ENCODE measurements at places on chromosomes 5 and 9.

DNA sequence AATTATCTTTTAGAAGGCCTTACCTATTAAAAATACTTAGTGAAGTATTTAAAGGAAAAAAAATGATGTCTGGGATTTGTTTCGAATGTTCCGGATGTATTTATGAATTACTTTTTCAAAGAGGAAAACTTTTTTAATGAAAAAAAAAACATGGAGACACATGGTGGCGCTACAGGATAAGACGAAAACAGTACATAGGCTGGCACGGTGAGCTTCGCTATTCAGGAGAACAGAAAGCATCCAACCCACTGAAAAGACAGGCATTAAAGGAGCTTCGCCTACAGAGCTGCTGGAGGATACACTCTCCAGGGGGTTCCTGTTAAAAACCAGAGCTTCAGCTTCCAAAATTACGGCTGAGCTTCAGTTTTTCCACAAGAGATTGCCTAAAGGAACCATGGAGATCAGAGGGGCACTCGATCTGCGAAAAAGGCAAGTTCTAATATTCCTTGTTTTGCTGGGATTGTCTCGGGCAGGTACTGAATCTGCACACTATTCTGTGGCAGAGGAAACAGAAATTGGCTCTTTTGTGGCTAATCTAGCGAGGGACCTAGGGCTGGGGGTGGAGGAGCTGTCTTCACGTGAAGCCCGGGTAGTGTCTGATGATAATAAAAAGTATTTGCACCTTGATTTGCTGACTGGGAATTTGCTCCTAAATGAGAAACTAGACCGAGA, at the start of gene PCDHB14:
PCDHB14 (plus strand) TSS at position 232 of the 672 bp plus-strand sequence; CDS start at position 395, 163 bp downstream.
- DNase-seq: no peak

DNA sequence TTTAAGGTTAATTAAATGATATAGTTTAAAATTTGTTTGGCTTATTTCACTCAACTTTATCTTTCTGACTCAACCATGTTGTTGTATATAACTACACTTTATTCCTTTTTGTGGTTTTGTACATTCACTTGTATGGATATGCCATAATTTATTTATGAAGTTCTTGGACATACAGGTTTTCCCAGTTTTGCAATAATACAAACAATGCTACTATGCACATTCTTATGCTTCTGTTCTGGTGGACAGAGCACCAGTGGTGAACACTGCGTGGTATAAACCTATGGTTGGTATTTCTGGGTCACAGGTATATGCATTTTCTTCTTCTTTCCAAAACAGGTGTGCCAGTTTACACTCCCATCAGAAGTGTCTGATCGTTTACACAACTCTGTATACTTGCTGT, 35.7 kb upstream of the TRIM14 start:
- no peak for DNase-seq

- DNase-seq: no peak
Observed at GRCh38 chr5:66209350-66209749, 65.2 kb downstream of the SREK1 start.

- no peak for DNase-seq
Observed at GRCh38 chr5:14790911-14791310, 80.7 kb downstream of the ANKH start.

DNA sequence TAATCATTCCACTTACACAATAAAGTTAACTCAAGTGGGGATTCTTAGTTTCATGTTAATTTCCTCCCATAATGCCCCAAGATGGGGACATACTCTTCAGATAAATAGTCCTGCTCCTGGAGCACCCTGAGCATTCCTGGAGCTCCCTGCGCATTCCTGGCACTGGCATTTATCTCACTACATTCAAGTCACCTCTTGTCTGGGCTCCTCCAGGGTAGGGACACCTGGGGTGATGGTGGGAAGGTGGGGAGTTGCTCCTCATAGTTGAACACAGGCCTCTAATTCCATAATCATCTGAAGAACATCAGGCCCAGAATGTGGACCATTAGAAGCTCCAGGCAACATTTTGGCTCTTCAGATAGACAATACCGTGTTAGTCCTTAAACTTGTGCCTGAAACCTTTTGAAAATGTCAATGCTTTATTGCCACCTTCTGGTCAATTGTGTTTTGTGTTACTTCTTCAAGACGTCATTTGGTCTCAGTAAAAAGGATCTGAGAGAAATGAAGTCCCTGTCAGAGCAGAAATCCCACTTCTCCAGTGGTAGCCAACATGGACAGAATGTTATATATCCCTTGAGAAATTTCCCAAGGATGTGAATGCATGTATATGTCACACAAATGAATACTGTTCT, 14.2 kb upstream of the AGGF1 start:
- no peak for DNase-seq

DNA sequence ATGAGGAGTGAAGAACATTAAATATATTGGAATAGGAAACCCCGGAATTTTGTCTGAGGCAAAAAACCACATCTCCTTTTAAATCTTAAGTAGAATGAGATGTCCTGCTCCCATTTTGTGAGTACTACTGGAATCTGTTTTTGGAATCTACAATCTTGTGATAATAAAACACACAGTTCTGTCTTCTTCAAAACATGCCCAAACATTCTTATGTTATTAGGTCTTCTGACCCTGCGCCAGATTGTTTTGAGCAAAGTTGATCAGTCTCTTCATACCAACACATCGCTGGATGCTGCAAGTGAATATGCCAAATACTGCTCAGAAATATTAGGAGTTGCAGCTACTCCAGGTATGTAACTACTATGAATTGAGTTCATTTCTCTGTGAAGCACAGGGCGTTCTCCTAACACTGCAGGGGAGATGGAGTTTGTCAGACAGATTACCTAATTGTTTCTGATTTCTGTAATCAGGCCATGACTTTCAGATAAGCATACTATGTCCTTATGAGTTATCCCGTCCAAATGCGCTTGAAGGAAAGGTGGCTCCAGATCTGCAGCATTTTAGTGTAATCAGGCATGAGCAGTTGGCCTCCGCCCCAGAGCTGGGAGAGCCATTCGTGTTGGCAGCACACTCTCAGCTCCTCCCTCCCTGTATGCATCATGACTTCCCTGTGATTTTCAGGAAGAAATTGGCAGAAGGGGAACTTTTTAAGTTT, 88.0 kb downstream of the NLN start:
- no peak for DNase-seq

GRCh38 chr5:38190111-38190510, 68.2 kb upstream of the EGFLAM start:
- DNase-seq: no peak

DNA sequence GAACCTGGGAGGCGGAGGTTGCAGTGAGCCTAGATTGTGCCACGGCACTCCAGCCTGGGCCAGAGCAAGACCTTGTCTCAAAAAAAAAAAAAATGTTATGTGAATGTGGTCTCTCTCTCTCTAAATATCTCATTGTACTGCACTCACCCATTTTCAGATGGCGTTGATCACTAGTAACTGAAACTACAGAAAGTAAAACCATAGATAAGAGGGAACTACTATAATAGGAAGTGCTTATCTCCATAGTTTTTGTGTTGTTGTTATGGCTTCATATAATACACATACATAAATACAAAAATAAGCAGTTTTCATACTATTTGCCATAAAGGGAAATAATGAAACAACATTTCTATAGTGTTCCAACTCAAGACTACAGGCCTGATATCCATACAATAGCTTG, 9.1 kb downstream of the IL31RA start:
- no peak for DNase-seq

GRCh38 chr5:142484821-142485387, 160.1 kb upstream of the SPRY4 start:
- DNase-seq: no peak

DNA sequence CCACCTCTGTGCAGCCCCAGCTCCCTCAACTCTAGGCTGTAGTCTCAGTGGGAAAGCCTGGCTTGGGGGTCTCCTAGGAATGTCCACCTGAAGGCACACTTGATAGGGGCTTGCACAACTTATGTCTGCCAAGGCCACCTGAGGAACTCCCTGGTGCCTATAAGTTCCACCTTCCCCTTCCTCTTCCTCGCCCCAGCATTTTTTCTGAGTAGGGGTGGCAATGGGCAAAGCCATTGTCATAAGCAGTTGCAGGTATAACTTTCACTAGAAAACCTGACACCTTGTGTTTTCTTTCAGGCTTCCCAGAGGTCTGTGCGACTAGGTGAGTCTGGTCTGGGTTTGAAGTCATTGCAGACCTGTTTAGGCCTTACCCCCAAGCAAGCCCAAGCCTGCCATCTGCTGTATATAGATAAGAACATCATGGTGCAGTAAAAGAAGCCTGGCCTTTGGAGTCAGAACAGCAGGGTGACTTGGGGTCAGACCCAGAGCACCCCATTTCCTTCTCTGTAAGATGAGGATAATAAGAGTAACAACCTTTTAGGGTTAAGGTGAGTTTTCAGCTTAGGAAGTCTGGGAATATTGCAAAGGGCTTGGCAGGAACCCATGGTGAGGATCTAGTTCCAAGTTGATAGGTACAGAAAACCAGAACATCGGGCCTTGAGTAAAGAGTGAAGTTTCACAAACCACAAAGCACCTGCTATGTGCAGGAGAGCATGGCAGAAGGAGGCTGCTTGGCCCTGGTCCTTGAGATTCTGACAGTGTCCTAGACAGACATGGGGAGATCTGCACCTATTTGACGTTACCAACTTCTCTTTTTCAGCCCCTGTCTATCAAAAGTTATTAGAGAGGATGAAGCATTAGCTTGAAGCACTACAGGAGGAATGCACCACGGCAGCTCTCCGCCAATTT, 33.8 kb downstream of the TGFBI start:
- DNase-seq: no peak

DNA sequence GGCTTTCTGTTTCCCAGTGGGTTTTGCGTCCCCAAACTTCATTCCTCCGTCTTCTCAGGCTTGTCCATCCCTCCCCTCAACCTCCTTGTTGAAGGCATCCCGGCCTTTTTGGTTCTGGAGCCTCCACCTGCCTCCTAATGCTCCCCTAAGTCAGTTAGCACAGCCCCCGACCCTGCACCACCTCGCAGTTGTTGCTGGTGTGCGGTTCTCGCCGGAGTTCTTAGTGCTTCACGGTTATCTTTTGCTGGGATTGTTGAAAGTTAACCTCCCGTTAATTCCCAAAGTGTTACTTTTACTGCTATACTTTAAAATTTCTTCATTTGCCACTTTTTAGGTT, 447 bp downstream of the UBLCP1 start:
- no peak for DNase-seq

DNA sequence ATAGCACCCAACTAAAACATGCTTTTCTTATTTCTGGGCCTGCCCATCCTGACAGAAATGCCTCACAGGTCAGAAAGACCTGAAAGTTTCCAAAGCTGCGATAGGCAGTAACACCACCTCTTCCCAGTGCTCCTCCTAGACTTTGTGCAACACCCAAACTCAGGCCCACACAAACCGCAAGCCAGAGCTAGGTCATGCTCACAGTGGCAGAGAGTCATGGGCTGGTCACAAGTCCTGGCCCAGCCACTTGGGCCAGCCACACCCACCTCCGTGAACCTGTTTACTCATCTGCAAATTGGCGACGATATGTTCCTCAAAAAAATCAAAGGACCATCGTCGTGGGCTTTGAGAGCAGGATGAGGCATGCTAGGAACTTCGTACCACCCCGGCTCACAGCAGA, 44.0 kb upstream of the SLC25A51 start:
- no peak for DNase-seq

- DNase-seq: no peak
Observed at GRCh38 chr5:160173-160510, 31.2 kb upstream of the LRRC14B start.

DNA sequence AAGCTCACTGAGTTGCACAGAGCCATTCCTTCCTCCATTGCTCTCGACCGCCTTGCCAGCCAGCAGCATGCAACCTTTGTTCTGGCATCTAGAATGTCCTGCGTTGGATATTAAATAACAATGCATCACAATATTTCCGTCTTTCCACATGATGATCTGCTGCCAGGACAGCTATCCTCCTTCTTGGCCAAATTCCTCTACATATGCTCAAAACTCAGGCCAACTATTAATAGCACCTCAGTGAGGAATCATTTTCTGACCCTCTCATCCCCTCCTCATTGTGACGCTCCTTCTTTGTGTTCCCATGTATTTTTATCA, 128.6 kb downstream of the MYO10 start:
- DNase-seq: no peak

DNA sequence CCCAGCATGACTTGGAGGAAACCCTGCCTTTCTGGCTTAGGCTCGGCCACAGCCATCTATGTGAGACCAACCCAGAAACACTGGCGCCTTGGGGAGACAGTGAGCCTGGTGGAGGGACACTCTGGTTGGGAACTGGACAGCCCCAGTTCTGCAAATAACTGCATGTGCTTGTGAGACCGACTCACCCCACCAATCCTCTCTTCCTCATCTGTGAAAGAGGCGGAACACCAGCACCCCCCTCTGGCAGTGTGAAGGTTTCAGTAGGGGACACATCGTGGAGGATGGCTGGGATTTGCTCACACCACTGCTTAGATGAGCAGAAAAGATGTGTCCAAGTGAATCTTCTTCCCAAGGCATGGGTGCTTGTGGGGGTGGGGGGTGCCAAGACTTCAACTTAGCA, 43.4 kb upstream of the N4BP3 start:
- no peak for DNase-seq

DNA sequence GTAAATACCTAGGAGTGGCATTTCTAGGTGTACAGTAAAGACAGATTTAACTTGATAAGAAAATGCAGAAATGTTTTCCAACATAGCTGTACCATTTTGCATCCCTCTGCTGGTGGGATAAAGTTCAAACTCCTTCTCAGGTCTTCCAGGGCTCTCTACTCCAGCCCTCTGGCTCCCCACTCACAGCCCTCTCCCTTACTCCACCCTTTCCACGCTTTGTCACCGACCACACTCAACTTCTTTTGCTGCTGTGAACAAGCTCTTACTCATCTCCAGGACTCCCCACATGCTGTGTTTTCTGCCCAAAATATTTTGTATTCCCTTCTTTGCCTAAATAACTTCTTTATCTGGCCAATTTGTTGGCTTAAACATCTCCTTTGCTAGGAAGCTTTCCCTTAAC, 90.6 kb upstream of the OSMR start:
- DNase-seq: no peak

DNA sequence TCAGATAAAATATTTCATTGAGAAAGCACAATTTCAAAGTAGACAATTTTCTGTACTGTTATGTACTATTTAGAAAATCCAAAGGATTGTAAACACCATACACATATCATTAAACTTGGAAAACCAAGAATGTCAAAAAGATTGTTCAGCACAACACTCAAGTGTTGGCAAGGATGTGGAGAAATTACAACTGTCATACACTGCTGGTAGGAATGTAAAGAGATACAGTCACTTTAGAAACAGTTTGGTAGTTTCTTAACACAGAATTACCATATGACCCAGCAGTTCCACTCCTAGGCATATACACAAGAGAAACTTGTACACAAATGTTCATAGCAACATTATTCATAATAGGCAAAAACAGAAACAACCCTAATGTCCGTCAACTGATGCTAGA, 71.2 kb downstream of the OR2K2 start:
- DNase-seq: no peak

All from activated CD4-positive, alpha-beta T cell treated with anti-CD3 and anti-CD28 coated beads, Interleukin-2, amount 50 U/mL, for 4 hours (primary cell).